ENCODE measurements at places on chromosomes 4 and X.

DNA sequence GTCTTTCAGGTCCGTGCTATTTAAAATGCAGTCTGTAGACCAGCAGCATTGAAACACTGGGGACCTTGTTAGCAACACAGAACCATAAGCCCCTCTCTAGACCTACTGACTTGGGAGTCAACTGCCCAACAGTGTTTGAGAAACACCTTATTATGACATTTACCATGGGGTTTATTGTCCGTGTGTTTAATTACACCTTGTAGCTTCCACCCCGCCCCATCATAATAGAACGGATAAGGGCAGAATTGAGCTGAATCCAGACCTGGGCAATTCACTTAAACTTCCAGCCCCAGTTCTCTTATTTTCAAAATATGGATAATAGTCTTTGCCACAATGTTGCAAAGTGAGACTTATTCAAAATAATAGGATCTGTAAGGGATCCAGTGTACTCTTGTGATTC is 30.6 kb upstream of the CLNK start:
- no peak for DNase-seq

- DNase-seq, result no peak
Measured at GRCh38 chrX:32139476-32139875, 1067.6 kb upstream of the FTHL17 start.

GRCh38 chr4:15836362-15836761 is 58.2 kb downstream of the CD38 start:
- no peak for DNase-seq

DNA sequence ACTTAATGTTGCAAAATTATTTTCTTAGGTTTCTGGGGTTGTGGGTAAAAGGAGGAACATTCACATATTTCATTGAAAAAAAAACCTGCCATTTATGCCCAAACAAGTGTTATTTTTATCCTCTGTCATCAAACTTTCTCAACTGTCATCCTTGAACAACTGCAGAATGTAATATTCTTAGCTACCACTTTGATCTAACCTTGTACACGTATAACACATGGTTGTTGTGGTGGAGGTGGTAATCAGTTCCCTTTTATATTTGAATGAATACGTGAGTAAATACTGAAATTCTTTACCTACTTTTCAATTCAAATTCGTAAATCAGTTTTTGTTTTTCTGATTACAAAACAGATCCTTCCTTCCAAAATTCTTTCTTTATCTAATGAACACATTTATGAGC is 3.8 kb upstream of the AMMECR1 start:
- no peak for DNase-seq

- DNase-seq, result no peak
Measured at GRCh38 chr4:113873508-113873907, 105.9 kb downstream of the ARSJ start.

- DNase-seq, result no peak
Measured at GRCh38 chrX:1002611-1003010, 209.8 kb downstream of the CRLF2 start.

GRCh38 chrX:24902806-24903205 is 113.0 kb downstream of the ARX start:
- no peak for DNase-seq

DNA sequence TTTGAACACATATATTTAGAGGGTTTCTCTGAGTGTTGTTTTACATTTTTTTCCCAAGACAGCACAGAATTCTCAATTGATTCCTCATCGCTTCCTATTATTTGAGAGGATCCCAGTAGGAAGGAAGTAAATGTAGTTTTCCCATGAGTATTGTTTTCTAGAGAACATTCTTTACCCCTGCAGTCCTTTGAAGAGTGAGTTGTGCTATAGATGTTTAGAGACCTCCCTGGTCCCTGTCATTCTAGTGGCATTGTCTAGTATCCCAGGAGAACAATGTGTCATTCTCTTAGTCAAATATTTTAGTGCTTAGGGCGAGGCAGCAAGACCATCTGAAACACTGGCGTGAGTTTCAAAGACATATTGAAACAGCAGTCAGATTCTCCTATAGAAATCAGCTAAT is 32.5 kb downstream of the SORBS2 start:
- no peak for DNase-seq

DNA sequence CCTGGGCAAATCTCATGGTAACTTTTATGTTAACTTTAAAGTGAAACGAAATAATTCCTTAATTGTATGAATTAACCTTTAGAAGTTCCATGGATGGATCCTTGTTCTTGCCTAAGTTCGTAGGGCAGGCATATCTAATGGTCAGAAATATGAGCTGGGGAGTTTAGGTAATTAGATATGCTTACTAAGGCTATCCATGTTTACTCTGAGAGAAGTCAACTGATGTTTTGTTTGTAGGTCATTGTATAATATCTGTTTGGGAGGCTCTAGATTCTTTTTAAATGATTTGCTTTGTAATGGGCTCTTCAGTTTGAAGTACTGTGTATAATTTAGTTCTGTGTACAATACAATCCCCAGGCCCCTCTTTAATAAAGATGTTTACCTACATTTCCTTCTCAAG is 117.0 kb downstream of the DCK start:
- no peak for DNase-seq

GRCh38 chr4:55967376-55967775 is 18.6 kb downstream of the CEP135 start:
- no peak for DNase-seq

GRCh38 chr4:15314974-15315373 is 112.9 kb upstream of the C1QTNF7 start:
- DNase-seq, result no peak

DNA sequence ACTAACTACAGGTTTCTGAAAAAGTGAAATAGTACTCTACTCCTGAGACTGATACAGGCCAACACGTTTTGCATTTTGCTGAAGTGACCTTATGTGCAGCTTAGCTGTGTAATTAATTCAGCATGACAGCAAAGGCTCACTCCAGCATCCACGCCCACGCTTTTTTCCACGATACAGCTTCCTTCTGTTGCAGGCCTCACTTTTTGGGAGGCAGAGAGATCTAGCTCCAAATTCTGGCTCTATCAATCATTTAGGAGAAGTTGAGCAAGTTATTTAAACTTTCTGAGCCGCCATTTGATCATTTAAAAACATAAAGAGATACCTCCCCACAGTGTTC is 160.3 kb downstream of the AFAP1 start:
- DNase-seq, result no peak

- DNase-seq, result no peak
Measured at GRCh38 chr4:121706595-121707021, 9.8 kb upstream of the ANXA5 start.

DNA sequence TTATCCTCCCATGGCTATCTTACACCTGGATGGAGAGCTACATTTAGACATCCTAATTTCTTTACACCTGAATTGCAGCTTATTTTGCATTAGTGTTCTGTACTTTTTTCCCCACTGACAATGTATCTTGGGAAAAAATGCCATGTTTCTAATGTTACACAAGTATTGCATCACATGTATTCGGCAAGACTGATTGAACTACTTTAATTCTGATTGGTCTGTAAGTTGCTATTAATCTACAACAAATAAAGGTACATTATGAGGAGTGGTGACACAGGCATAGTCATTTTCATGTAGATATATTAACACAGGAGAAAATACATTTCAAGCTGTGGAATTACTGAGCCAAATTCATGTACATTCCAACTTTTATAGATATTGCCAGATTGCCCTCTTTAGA is 558.0 kb downstream of the TRIML1 start:
- DNase-seq, result no peak

- DNase-seq, result no peak
Measured at GRCh38 chr4:76993787-76994641, 44.5 kb downstream of the SEPTIN11 start.

- DNase-seq, result no peak
Measured at GRCh38 chr4:77095101-77095821, 19.5 kb upstream of the CCNI start.

- DNase-seq, result no peak
Measured at GRCh38 chrX:143869018-143869417, 14.9 kb upstream of the UBE2NL start.

DNA sequence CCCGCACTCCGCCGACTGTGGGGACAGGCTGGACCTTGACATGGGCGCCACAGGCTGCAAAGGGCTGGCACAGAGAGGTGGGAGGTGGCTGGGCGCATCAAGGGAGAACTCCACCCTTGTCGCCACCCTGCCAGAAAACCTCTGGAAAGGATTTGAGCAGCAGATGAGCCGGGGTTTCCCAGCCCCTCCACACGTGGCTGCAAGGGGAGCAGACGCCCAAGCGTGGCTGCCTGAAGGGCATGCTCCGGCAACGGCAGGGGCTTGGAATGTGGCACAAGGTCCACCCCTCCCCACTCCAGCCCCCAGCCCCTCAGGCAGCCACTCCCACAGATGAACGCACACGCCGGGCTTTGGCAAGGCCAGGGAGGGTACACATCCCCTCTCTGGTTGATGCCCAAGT is 4.6 kb downstream of the BGN start:
- no peak for DNase-seq

- no peak for DNase-seq
Measured at GRCh38 chr4:146370841-146371240, 150.9 kb downstream of the SLC10A7 start.

DNA sequence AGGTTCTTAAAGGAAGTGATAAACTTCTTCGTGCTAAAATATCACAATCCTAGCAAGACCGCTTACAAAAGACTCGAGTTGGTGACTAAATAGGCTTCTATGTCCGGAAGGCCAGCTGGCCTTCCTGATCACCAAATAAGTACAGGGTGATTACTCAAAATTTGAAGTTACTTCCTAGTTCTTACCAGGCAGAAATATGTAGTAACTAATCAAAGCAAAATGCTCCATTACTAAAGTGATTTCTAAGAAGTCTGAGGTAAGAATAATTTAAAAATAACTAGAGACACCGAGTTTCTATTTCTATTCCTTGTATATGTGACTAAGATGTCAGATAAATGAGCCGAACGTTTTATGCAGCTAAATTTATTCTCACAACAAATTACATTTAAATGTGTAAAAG is 62.2 kb downstream of the NSUN7 start:
- no peak for DNase-seq

GRCh38 chr4:185865901-185866328 is 53.9 kb upstream of the SORBS2 start:
- no peak for DNase-seq

GRCh38 chr4:103948244-103949018 is 228.6 kb upstream of the TACR3 start:
- no peak for DNase-seq

GRCh38 chr4:121253961-121254360 is 89.8 kb upstream of the TNIP3 start:
- no peak for DNase-seq

- no peak for DNase-seq
Measured at GRCh38 chr4:13857397-13857796, 229.9 kb upstream of the BOD1L1 start.

DNA sequence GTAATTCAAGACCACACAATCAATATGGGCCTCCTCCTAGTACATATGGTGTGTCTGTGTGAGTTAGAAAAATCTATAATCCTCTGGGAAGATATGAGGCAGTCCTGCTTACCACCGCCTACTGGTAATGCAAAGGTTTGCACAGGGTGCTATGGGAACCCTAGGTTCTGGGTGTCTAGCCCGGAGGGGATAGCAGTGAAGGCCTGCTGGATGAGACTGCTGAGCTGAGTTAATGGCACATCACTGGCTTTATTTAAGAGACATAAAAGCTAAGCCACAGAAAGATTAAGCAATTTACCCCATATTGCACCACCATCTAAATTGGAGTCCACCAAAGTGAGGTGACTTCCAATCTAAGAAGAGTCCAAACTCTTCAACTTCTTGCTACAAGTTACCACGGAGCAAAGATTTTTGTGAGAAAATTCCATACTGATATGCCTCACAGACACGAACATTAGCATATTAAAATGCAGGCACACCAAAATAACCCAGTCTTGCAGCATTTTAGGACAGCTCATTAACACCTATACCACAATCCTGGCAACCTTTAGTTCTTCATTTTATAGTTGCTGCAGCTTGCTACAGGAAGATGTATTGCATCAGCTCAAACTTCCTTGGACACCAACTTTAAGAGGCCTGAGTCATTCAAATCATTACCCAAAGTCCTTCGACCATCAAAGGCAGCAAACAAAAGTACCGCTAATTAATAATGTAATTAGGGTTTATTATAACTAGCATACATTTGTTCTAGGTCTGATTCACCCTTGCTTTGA is 13.7 kb downstream of the DGKK start:
- no peak for DNase-seq

DNA sequence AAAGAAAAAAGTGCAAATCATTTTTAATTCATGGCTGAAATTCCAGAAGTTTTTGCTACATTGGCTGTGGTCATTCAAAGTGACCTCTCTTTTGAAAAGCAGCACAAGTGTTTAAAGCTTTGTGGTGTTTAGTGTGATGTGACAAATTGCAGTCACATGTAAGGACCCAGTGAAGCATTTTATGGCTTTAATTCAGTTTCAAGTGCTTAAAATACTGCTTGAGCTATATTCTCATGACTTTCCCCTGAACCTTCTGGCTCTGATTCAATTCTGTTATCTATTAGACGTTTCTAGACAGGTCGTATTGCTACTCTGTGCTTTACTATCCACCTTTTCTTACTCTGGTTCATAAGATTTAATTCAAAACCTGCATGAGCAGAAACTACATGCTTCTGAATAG is 105.8 kb downstream of the FAT4 start:
- DNase-seq, result no peak

DNA sequence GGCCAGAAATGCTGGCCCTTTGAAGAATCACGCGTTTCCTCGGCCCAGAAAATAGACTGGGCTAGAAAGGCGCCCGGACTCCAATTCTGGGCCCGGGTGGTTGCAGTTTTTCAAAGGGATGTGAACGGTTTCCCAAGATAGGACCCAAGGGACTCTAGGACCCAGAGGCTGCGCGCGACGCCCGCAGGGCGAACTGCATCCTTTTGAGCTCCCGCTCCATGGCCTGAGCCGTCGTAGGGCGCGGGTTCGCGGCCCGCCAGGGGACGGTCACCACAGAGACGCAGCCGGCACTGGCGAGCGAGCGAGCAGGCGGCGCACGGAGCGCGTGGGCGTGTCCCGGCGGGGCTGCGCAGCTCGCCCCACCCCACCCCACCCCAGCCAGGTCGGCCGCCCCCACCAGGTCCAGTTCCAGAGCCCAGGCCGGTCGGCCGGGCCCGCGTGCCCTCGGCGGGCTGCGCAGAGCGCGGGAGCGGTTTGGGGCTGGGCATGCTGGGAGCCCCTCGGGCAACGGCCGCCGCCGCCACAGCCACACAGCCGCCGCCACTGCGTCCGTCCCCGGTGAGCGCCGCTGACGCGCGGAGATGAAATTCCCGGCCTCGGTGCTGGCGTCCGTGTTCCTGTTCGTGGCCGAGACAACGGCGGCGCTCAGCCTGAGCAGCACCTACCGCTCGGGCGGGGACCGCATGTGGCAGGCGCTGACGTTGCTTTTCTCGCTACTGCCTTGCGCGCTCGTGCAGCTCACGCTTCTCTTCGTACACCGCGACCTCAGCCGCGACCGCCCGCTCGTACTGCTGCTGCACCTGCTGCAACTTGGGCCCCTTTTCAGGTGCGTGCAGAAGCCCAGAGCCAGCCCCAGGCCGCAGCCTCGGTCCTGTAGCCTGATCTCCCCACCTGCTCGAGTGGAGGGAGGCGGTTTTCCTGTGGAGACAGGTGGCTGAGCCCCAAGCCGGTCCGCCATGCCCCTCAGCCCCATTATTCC is at the start of gene XK:
Gene XK (plus strand): TSS at position 411 of the 979 bp plus-strand sequence. CDS start 171 bp downstream, at position 582.
- peak; percentile 6 for DNase-seq

- DNase-seq, result no peak
Measured at GRCh38 chr4:154958621-154959358, 177.7 kb downstream of the RBM46 start.
